ENCODE measurements at places on chromosomes 11 and 22.

GRCh38 chr11:83454674-83455073 lies 168.5 kb upstream of the CCDC90B start:
- DNase-seq = no peak

- no peak for DNase-seq
These were observed 562.6 kb upstream of the ANO3 start for GRCh38 chr11:25769287-25769686.

- DNase-seq = no peak
These were observed 702 bp downstream of the BIRC2 start for GRCh38 chr11:102347462-102348370.

DNA sequence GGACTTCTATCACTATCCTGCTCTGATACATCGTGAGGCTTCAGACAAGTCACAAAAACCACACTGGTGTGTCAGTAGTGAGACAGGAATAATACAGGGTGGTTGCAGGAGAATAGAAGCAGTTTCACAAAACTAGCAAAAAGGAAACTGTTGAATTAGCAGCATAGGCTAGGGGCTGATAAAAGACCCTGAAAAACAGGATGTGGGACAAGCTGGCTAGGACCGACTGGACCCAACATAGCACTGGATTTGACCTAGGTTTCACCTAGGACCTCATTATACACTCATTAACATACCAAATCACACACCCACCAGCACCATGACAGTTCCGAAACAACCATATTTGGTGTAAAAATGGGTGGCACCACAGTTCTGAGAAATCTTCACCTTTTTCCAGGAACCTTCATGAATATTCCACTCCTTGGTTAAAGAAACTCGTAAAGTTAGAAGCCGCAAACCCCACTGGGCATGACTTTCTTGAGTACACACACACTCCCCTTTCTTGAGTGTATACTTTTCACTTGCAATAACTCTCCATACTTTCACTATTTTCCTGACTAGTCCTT lies 76.2 kb downstream of the SLC1A2 start:
- no peak for DNase-seq

DNA sequence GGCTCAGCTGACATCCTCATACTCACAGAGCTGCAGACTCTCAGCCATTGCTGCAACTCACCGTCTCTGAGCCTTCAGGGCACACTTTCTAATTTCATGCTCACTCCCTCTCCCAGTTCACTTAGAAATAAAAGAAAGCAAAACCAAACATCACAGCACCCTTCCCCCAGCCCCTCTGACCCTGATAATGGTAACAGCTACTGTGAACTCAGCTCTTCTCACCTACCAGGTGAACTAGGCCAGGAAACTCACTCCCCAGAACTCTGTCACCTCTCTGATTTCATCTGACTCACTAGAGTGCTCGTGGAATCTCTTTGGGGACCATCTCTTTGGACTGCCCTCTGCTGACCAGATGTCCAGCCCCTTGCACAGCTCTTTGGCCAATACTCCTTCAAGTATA lies 14.5 kb upstream of the PARVA start:
- no peak for DNase-seq
